ENCODE measurements at places on chromosomes 4 and X. TPM values are rescaled to one million over a fixed set of nuclear protein-coding genes. Genes with fewer than 3 reads are reported as not detected.

GRCh38 chr4:22465996-22466395, 49.9 kb downstream of the ADGRA3 start:
- no peak overlapping the region for H3K4me3 ChIP-seq
- H3K4me1 ChIP-seq: peaks cover 25% of the 10 kb centered on the region
- no peaks in the 10 kb centered on the region for H3K36me3 ChIP-seq
- H3K27ac ChIP-seq: no peak overlapping the region
- no peaks in the 10 kb centered on the region for H3K27me3 ChIP-seq
- DNase-seq: no peak

DNA sequence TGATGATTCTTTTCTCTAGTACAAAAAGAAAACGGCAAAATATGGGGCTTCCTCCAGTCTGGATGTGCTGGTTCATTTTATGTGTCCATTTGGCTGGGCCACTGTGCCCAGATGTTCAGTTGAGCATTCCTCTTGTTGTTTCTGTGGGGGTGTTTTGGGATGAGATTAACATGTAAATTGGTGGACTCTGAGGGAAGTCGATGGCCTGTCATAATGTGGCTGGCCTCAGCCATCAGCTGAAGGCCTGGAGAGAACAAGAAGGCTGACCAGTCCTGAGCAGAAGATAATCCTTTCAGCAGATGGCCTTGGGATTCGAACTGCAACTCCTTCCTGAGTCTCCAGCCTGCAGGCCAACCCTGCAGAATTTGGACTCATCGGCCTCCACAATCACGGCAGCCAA, 136.7 kb downstream of the EVC2 start:
- no peak for DNase-seq
- no peaks in the 10 kb centered on the region for H3K4me1 ChIP-seq
- no peak overlapping the region for H3K4me3 ChIP-seq
- H3K27me3 ChIP-seq: no peaks in the 10 kb centered on the region

Gene CXXC4
- 4.5 TPM for total RNA-seq

Gene SLC2A9
- total RNA-seq: 8.2 TPM

DNA sequence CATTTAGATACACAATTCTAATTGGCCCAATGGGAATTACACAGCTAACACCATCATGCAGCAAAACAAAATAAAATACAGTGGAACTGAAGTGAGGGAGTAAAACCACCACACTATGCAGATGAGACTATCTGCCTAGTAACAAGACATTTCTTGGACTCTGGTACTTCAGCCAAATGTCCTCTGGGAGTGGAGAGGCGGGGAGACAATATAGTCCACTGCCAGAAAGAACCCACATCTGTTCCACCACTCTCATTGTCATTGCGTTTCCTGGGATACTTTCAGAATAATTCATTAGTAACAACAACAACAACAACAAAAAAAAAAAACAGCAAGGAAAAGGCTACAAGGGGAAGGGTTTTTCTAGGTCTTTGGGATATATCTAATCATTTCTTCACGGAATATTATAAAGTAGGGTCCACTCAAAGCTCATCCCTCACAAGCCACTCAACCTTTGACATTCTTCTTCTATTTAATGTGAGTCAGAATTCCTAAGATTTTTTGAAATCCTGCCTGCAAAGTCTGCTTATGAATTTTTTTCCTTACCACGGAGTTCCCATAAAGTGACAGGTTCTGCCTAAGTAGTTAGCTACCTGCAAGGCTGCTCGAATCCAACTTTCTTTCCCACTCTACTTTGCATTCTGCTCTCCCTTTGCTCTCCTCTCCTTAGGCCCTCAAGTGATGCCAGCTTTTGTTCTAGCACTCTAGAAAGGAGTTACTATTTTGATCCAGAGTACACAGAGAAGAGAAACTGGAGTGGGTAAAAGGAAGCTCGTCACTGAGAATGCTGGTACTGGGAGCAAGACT, 254.6 kb downstream of the CHIC1 start:
- no peak overlapping the region for H3K4me3 ChIP-seq
- no peak for DNase-seq
- no peaks in the 10 kb centered on the region for H3K27me3 ChIP-seq
- H3K4me1 ChIP-seq: no peaks in the 10 kb centered on the region
- H3K36me3 ChIP-seq: no peaks in the 10 kb centered on the region

Data from left ventricle myocardium inferior (tissue), 1 donor.